ENCODE measurements at places on chromosomes 12 and 14.
A peak's percentile ranks its signal among the peaks of the same experiment; 100 is the strongest.

GRCh38 chr14:31229638-31230572, 22.3 kb upstream of the HECTD1 start:
- DNase-seq: no peak

GRCh38 chr12:101850199-101850598, 19.4 kb upstream of the GNPTAB start:
- no peak for DNase-seq

- DNase-seq: no peak
Observed at GRCh38 chr12:15265875-15266274, 44.7 kb upstream of the RERG start.

DNA sequence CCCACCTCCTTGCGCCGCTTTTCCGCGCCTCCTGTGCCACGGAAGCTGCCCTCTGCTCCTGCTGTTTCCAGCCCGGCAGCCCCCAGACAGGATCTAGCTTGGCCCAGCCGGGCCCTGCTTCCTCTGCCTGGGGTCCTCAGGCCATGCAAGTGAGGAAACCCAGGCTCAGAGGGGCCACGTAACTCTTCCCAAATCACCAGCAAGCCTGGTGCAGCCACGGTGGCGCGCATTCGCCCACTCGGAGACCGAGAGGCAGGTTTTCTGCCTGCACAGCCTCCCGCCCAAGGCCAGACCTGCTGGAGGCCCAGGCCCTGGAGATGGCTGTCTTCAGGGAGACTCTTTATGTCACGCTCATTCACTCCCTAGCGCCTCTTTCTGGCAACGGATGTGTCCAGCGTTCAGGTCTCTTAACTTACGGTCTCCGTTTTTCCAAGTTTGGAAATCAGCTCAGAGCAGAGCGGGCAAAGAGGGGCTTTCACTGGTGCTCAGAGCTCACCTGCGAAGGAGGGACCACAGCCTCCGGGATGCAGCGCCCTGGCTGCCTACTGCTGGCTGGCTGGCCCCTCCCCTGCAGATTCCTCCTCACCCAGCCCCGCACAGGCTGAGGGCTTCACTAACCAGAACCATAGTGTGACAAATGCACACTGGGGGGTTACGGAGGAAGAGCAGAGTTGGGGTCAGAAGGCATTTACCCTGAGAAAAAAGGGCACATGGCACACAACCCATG, 20.6 kb upstream of the CEP170B start:
- no peak for DNase-seq

GRCh38 chr12:13156277-13156676, 40.2 kb upstream of the EMP1 start:
- no peak for DNase-seq

DNA sequence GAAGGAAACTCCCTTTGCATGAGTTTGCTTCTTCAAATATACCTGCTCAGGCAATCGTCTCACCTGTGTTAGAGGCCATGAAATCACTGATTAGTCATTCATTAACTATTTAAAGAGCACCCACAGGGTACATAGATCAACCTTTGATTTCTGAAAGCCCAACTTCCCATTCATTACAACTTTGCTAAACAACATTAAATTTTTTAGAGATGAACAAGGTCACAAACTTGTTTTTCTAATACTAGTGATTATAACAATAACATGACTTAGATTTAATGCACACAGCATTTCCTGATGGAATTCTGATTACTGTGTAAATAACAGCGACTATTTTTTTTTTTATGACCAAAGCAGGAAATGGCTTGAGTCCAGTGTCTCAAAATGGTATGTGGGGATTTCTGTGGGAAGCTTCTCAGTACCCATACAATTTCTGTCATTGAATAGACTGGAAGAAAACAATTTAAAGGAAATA, 5.4 kb upstream of the ERO1A start:
- no peak for DNase-seq

GRCh38 chr12:80763874-80764273, 47.2 kb downstream of the MYF5 start:
- DNase-seq: no peak

GRCh38 chr12:105944628-105945027, 194.1 kb downstream of the NUAK1 start:
- no peak for DNase-seq

DNA sequence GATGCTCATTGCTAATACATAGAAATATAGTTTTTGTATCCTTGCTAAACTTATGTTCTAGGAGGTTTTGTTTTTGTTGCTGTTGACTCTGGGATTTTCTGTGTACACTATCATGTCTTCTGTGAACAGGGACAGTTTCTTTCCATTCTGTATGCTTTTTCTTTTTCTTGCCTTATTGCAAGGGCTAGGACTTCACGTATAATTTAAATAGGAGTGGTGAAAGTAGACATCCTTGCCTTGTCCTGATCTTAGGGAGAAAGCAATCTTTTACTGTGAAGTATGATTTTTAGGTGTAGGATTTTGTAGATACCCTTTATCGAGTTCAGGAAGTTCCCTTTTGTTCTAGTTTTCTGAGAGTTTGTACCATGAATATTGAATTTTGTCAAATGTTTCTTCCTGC, 1.5 kb upstream of the EIF2B2 start:
- no peak for DNase-seq

DNA sequence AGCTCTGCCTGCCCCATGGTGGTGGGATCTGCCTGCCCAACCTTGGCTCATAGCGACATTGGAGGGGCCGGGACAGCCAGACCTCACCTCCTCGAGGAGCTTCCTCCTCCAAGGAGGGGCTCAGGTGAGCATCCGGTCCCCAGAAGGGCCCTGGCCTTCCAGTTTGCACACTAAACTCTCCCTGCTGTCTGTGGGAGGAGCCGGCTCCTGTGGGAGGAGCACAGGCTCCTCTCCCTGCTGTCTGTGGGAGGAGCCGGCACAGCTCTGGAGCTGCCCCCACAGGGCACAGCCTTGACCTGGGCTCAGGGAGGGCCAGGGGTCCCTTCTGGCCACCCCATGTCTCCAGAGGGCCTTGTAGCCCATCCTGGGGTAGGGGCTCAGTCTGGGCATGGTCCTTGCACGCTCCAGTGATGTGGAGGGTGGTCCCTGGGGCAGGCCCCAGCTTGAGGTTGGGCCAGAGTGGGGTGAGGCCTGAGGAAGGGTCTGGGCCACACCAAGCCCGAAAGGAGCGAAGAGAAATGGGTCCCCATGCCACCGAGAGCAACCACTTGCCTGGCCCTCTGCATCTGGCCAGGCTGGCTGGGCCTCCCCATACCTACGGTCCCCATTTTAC, 147.5 kb upstream of the C14orf180 start:
- DNase-seq: no peak

GRCh38 chr14:76098047-76098446, 53.7 kb upstream of the GPATCH2L start:
- DNase-seq: no peak

DNA sequence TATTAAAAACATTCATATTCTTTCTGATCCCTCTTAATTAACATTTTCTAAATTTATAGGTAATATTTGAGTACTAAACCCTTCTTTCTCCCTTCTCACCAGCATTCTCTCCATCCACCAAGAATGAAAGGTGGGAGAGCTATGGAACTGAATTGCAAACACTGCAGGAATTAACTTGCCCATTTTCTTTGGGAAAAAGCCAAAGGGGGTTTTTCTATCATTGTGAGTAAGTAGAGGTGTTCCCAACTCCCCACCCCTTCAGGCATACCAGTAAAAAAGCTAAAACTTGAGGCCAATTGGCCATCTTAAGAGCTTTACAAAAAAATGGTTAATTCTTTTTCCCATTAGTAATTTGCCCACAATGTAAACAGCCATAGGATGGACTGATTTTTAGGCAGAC, 23.7 kb downstream of the PCNX1 start:
- no peak for DNase-seq

GRCh38 chr12:15230751-15231150, 9.5 kb upstream of the RERG start:
- no peak for DNase-seq

DNA sequence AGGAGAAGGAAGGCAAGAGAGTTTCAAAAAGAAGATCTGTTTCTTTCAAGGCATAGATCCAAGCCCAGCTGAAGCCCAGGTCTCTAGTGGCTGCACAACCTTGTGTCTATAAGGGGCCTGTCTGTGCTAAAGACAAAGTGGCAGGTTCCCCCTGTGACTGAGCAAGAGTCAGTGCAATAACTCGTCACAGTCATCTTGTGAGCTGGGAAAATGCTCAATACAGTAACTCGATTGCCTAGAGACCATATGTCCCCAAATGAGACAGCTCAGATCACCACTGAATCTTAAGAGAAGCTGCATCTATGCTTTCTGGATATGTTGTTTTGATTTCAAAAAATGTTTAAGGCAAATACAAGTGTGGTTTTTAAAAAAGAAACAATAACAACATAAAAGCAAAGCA, 24.2 kb downstream of the ST8SIA1 start:
- DNase-seq: no peak

GRCh38 chr14:91396013-91396660, 21.5 kb downstream of the CCDC88C start:
- no peak for DNase-seq

DNA sequence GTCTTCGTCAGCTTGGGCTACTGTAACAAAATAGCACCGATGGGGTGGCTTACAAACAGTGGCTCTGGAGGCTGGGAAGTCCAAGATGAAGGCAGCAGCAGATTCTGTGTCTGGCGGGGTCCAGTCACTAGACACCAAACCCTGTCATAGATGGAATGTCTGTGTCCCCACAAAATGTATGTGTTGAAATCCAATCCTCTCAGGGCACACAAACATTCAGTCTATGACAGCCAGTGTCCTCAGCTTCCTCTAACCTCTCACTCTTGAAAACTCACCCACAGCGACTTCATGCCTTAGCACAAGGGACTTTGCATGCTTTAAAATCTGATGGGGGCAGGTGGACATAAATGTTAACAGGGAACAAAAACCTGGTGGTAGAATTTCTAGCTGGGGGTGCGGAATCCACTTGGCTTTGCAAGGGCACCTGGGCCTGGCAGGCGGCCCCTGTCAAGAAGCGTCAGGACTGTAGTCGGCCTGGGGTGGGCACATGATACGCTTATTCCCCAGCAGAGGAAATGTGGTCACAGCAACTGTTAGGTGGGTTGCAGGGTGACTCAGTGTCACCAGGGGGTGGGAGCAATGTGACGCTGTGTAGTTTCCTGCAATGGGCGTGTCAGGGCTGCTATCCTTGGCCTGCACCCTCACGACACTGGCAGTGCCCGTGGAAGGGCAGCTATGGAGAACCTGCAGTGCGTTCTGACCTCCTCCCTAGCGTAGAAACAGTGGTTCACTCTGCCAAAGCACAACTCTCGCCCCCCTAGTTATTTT, 17.7 kb downstream of the RIN3 start:
- DNase-seq: no peak

DNA sequence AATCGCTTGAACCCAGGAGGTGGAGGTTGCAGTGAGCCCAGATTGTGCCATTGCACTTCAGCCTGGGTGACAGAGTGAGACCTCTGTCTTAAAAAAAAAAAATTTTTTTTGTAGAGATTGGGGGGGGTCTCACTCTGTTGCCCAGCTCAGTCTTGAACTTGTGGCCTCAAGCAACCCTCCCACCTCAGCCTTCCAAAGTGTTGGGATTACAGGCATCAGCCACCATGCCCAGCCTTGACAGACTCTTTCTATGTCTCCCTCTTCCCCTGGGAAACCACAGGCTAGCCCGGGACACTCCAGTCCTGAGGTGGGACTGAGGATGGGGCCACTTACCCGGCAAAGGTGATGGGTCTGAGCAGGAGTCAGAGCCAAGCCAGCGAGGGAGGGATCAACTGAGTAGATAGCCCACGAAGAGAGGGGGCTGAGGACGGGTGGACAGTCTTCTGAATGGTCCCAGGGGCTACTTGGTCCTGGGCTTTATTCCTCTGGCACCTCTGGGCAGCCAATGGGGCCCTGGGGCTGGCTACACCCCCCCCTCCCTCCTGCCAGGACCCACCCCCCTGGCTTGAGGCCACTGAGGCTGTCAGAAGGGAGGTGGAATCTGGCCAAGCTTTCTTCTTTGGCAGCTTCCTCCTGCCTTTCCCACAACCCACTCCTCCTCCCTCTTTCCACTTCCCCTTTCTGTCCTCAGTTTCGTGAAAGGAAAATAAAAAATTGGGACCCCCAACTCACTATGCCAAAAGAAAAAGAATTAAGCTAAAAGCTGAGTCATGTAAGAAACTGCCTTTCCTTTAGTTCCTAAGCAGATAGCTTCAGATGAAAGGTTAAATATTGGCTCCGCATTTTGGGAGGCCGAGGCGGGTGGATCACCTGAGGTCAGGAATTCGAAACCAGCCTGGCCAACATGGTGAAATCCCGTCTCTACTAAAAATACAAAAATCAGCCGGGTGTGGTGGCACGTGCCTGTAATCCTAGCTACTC, at the start of gene SDS:
SDS (minus strand) TSS at position 453 of the 981 bp plus-strand sequence. CDS start 4,179 bp downstream, outside the sequence.
- DNase-seq: no peak

DNA sequence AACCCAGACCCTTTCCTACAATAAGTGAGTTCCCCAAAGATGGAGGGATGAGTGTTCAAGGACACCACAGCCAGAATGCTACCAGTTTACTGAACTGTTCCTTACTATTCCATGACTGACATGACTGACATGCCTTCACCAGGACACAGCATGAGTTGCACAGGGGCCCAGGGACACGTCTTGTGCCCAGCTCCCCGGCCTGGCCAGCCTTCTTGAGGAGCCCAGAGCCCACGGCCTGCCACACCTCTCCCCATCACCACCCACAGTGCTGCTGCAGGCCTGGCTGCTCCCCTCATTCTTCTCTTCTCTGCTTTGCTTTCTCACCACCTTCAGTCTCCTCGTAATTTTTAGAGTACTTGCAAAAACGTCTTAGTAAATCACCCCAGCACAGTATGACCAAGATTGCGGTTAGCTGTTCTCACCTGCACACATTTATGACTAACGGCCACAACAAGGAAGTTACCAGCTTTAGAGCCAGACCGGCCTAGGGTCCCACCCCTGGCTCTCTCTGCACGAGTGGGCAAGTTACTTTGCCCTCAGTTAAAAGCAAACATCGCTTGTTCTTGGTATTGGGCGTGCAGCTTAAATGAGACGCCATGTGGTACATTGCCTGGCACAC, 18.5 kb downstream of the PPP2R5E start:
- DNase-seq: no peak

DNA sequence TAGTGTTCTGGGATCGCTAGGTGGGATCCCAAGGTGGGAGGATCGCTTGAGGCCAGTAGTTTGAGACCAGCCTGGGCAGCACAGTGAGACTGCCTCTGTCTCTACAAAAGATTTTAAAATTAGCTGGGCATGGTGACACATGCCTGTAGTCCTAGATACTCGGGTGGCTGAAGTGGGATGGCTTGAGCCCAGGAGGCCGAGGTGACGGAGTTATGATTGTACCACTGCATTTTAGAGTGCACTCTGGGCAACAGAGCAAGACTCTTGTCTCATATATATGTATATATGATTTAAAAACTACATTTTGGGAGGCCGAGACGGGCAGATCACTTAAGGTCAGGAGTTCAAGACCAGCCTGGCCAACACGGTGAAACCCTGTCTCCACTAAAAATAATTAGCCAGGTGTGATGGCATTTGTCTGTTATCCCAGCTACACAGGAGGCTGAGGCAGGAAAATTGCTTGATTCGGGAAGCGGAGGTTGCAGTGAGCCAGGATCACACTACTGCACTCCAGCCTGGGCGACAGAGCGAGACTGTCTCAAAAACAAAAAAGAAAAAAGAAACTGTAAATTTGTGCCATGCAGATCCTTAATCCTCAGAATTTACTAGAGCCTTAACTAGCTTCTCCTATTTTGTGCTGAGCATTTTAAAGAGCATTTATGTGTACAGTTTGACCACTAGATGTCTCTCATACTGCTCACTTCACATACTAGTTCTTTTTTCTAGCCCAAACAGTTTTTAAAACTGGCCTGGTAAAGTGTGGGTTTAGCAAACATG, 114.8 kb downstream of the MON2 start:
- DNase-seq: peak; percentile 25

- DNase-seq: no peak
Observed at GRCh38 chr14:74176400-74176793, 62.9 kb upstream of the VSX2 start.

GRCh38 chr14:54739514-54739913, 163.1 kb downstream of the GCH1 start:
- no peak for DNase-seq

All from GM12864 (cell line).